HuH-7 (cell line): ENCODE measurements at places on chromosomes 7 and 10.

- no peak for DNase-seq
Measured at GRCh38 chr10:91317541-91317940, 92.6 kb upstream of the HECTD2 start.

GRCh38 chr10:3497581-3497980 lies 287.4 kb downstream of the KLF6 start:
- no peak for DNase-seq

DNA sequence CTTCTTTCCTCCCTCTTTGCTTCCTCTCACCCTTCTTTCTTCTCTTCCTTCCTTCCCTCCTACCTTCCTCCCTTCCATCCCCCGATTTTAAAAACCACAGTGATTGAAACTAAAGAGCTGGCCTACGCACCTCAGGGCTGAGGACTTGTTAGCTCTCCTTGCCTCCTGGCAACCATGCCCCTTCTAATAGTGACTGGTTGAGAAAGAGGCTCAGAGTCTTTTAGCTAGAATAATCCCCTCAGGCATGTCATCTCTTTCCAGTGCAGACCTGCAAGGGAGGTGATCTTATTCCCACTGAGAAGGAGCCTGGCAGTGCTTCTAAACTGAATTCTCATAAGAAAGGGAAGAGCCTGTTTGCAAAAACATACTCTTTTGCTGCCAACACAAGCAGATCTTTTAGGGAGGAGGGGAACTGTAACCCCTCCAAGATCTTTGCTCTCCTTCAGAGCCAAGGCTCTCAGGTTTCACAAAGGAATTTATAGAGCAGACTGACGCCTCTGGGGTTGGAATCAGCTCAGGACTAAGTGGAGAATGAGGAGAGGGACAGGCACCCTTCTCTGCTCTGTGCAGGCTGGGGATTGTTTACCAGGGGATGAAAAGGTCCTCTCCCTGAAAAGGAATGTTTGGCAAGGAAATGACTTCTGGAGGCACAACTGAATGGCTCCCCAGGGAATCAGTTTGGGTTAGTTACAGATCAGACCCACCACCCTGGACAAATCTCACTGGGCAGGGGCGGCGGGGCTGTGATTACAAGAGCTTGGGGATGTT lies 9.4 kb upstream of the ANKRD1 start:
- peak; percentile 25 for DNase-seq

DNA sequence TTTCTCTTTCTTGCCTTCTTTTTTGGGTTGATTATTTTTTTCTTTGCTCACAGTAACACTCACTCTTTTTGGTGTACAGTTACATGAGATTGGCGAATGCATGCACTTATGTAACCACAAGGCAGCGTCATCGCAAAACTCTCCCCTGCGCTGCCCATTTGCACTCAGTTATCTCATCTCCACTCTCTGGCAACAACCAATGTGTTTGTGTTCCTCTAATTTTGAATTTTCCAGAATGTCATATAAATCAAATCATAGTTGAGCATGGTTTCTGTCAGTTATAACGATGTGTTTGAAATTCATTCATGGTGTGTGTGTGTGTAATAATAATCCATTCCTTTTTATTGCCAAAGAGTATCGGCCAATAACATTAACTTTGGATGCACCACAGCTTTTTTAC lies 23.0 kb upstream of the IGFBP3 start:
- DNase-seq = no peak

DNA sequence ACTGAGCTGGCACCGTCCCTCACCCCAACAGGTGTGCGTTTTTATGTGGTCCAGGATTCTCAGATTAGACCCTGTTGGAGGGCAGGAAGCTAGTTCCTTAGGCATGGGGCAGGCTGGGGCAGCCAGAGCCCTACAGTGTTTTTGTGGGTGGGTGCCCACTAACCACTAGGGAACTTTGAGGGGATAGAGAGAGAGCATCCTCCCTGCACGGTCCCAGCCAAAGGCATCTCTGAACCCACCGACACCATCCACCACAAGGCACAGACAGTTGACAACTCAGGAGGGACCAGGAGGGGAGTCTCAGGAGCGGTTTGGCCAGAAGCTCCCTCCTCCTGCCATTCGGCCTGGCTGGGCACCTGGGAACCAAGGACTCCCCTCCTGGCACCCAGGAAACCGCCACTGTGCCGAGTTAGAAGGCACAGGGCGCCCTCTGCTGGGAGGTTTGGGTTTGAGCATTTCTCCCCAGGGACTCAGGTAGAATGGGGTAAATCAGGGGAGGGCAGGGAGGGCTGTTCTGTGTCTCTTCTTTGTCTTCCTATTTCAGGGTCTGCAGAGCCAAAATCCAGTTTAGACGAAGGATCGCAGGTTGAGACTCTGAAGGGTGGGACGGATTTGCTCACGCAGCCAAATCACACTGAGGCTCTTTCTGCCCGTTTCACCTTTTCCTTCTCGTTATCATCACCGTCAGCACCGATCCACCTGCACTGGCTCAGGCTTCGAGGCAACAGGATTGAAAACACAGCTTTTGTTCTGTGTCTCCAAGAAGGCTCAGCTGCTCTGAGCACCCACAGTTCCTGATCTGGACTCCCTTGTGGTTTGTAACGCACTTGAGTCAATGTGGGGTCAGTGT lies 84.8 kb upstream of the COL13A1 start:
- DNase-seq = peak; percentile 55

DNA sequence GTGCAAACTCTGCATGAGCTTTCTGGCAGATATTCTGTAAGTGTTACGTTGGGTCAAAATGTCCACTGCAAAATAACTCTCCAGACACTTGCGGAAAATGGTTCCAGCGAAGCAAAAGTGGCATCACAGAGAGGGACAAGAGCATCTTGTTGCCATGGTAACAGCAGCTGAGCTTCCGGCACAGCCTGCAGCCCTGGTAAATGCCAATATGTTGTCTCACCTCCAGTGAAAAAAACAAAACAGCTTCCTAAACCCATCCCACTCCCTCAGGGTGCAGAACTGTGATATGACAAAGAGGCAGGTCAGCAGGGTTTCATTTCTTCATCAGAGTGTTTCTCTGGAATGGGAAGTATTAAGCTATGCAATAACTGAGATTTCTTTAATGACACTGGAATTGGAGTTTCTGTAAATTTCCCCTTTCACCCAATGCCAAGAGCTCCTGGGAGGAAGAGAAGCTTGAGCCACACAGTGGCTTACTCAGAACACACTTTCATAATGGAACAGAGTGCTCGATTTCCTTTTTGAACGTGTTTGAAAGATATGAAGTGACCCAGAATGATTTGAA lies 65.6 kb downstream of the FOXI2 start:
- DNase-seq = no peak

- no peak for DNase-seq
Measured at GRCh38 chr7:55092975-55093373, 74.2 kb downstream of the EGFR start.

DNA sequence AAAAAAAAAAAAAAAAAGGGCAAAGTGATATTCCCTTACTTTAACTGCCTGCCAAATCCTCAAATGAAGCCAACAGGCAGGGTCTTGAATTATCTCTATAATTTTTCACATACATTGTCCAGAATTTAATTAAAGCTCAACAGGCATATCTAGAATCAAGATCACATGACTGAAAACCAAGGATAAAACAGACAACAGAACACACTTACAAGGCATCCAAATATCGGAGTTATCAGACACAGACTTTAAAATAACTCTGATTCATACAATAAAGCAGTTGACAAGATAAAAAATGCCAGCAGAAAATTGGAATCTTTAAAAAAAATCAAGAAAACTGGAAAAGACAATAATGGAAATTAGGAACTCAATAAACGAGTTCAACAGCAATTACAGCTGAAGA lies 10.7 kb downstream of the CYTH3 start:
- no peak for DNase-seq

DNA sequence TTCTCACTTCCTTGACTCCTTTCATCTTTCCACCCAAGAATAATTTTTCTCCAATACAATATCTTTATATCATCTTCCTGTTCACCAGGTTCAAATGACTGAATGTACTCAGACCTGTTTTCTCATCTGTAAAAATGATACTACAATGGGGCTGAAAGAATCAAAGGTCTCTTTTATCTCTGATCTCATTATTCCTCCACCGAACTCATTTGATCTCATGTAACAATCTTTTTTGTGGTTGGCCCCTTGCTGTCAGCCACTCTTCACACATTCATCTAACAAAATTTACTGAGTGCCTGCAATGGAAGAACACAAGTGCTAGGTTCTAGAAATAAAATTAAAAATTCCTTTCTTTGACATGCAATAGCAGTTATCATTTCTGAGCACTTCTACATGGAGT lies 65.0 kb downstream of the GRM8 start:
- DNase-seq = no peak

DNA sequence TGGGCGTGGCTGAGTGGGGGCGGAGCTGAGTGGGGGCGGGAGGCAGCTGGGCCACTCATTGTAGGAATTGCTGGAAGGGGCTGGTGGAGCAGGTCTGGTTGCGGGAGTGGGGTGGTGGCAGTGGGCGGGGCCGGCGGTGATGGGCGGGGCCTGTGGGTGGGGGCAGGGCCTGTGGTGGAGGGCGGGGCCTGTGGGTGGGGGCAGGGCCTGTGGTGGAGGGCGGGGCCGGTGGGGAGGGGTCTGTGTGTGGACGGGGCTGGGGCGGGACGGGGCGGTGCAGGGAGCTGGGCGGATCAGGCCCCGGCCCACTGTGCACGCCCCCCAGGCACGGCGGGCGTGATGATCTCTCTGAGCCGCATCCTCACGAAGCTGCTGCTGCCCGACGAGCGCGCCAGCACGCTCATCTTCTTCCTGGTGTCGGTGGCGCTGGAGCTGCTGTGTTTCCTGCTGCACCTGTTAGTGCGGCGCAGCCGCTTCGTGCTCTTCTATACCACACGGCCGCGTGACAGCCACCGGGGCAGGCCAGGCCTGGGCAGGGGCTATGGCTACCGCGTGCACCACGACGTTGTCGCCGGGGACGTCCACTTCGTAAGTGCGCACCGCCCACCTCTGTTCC lies 14.0 kb downstream of the SLC29A4 start:
- DNase-seq = no peak

GRCh38 chr10:102491136-102491535 lies 11.4 kb downstream of the ACTR1A start:
- DNase-seq = no peak

DNA sequence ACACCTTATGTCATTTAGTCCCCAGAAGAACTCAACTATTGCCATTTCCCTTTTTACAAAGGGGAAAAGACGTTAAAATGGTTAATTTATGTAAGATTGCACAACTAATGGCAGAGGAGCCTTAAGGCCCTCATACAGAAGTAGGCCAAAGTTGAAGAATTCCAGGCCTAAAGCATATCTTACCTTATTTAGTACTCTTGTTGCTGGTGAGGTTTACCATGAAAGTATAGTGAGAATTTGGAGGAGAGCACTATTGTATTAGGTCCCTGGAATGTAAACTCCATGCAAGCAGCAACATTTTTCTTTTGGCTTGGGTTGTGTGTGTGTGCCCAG lies 731 bp upstream of the CRPPA start:
- no peak for DNase-seq

DNA sequence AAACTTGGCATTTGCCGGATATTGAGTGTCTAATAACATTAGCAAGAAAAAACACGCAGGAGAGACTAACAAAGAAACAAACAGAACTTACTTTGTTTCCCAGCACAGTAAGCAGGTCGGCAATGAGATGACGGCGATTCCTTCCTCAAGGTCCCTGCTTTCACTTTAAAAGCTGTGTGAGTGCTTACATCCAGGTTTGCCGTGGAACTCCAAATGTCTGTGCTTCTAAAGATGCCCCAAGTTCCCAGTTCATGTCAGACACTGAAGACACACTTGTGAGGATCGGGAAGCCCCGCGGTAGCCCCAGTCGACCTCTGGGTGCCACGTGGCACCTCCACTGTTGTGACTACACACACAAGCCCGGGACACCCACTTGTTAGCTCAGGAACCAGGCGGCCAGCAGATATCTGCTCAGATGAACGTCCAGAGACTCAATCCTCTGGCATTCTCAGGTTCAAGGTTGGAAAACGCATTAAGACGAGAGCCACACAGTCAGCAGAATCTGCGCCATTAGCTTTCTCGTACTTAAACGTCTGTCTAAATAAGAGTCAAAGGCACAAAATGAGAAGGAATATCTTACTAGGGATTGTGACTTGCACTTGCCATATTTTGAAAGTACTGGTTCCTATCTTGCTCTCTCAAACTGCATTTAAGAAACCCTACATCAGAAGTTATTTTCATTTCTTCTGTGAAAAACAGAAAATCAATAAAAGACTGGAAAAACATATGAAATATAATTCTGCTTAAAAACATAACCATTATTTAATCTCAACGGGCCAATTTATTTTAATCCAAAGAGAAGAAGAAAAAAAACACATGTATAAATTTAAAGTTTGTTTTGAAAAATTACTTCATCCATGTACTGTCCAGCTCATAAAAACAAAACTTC lies 207.6 kb upstream of the KLF14 start:
- peak; percentile 50 for DNase-seq

DNA sequence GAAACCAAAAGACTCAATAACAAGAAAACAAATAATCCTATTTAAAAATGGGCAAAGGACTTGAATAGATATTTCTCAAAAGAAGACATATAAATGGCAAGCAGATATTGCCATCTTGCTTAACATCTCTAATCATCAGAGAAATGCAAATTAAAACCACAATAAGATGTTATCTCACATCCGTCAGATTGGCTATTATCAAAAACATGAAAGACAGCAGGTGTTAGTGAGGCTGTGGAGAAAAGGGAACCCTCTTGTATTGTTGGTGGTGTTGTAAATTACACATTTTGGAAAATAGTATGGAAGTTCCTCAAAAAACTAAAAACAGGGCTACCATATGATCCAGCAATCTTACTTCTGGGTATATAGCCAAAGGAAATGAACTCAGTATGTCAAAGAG lies 25.7 kb downstream of the OPALIN start:
- DNase-seq = no peak

DNA sequence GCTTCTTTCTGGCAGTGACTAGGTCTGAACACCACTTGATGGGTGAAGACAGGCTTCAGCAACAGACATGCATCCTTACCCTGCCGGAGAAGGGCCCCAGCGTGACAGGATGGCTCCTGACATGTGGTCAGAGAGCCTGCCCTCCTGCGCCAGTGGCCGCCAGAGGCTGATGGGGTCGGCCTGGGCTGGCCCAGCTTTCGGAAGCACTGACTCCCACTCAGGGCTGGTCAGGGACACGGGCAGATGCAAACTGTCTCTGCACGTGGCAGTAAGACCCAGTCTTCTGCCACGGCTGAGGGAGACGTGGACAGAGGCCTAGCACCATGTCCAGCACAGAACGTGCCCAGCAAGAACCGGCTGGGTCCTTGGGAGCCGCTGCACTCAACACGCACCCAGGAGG lies 10.2 kb downstream of the TUBGCP2 start:
- no peak for DNase-seq

- DNase-seq = no peak
Measured at GRCh38 chr7:40763319-40764287, 628.8 kb downstream of the SUGCT start.

- DNase-seq = no peak
Measured at GRCh38 chr10:132386419-132386831, 10.6 kb upstream of the PWWP2B start.
